ENCODE measurements at places on chromosomes 13 and 19.

GRCh38 chr19:29293736-29294342 is 80.9 kb upstream of the UQCRFS1 start:
- DNase-seq = no peak

- no peak for DNase-seq
These were observed 5.2 kb upstream of the MLNR start for GRCh38 chr13:49214917-49215376.

GRCh38 chr13:112819111-112819510 is 129.3 kb downstream of the ATP11A start:
- no peak for DNase-seq

DNA sequence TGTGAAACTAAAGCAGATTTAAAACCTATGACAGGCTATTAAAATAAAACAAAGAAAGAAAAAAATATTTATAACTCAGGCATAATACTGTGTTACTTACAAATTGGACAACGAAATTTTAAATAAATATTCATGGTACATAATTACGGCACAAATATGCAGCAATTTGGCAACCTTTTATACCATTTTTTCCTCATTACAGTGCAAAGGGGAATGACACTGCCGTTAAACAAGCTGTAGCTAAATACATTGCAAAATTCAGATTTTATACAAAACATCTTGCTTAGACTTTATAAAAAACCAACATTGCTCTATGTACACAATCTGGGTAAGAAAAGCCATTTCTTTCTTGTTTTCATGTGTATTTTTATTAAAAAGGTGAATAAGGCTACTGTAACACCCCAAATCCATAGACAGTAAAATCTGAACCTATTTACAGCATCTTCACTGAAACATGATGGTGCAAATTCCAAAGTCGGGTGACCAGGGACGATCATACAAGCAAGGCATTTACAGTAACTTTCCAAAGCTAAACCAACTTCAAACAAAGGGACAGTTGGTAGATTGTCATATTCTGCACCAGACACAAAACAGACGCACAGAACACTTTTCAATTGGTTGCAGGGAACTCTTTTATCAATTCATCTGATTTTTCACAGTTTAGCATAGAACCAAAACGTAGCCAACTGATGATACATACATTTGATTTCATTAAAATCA is 45.5 kb downstream of the EFNB2 start:
- no peak for DNase-seq

GRCh38 chr19:6856749-6857372 is 30.5 kb upstream of the ADGRE1 start:
- no peak for DNase-seq

DNA sequence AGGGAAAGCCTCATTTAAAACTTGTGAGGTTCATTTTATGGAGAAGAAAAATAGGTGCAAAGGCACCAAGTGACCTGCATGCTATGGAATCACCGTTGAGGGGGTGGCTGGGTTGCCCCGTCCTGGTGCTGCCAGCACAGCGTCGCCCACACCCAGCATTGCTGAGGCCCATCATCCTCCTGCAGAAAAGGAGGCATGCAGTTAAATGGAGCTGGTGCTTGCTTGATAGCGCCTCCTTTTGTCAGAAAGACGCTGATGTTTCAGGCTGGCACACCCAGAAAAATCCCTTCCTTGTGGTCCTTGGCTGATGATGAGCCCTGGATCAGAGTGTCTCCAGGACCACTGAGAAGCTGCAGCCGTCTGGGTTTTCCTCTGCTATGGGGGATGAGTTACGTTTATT is 36.9 kb downstream of the DHRS12 start:
- DNase-seq = no peak

DNA sequence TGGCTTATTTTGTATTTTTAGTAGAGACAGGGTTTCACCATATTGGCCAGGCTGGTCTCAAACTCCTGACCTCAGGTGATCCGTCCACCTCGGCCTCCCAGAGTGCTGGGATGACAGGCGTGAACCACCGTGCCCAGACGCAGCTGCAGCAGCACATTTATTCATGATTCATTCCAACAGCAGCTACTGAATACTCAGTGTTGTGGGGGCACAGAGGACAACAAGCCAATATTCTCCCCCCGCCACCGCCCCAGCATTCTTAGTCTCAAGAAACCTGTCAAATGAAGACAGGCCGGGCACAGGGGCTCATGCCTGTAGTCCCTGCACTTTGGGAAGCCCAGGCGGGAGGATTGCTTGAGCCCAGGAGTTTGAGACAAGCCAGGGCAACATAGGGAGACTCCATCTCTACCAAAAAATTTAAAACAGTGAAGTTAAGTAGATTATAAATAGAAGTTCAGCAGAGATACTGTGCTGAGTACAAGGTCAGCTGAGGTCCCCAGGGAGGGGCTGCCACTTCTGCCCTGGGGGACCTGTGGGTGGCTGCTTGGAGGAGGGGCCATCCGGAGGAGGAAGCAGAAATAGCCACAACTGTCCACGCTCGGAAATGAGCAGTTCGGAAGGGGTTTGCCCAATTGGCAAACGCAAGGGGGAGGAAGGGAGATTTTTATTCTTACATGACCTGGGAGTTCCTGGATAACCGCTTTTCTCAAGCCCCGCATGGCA is 4.3 kb downstream of the DOT1L start:
- no peak for DNase-seq

DNA sequence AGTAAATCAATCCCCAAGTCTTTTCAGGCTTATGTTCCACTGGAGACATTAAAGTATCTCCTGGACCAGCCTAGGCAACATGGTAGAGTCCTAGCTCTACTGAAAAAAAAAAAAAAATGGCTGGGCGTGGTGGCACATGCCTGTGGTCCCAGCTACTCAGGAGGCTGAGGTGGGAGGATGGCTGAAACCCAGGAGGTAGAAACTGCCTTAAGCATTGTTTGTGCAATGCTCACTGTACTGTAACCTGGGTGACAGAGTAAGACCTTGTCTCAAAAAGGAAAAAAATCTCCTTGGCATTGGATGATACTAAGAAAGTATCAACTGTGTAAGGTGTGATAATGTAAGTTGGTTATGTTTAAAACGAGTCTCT is 8.8 kb downstream of the KLK8 start:
- no peak for DNase-seq

DNA sequence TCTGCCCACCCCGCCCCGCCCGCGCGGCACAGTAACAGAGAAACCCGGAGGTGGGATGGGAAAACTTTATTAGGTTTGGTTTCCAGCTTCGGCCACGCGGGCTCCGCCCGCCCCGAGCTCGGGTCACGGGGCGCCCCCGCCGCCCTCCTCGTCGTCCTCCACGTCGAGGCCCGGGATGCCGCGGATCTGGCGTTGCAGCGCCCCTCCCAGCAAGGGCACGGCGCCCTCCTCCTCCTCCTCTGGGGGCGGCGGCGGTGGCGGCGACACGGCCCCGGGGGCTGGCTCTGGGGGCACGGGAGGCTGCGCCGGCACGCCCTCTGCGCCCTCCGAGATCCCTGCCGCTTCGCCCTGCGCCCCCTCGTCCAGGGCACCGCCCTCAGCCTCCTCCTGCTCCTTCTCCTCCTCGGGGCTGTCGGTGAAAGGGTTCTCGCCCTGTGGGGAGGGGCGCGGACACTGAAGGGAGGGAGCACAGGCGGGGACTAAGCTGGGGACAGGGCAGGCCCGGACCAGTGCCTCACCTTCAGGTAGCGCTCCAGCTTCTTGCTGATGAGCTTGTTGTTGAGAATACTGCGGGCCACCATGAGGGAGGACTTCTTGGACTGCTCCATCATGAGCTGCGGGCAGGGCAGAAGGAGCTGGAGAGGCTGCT is 536 bp upstream of the AKAP8 start:
- peak; percentile 12 for DNase-seq

DNA sequence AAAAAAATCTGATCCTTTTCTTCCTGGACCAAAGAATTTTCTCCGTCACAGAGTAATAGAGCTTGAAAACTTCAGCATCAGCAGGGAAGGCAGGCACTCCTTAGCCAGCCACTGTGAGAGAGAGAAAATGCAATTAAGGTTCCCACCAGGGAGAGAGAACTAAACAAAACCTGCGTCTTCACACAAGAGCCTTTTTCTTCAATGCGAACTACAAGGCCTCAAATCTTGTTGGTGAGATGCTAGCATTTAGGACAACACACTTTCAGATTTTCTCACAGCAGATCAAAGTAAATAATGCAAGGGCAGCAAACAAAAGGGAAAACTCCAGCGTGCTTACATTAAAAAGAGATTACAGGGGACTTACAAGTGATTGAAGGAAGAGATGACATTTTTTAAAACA is 80.1 kb downstream of the DACH1 start:
- no peak for DNase-seq

- no peak for DNase-seq
These were observed 23.9 kb upstream of the KLF5 start for GRCh38 chr13:73034901-73035300.

GRCh38 chr13:30301827-30302226 is 5.5 kb downstream of the KATNAL1 start:
- peak; percentile 32 for DNase-seq

- DNase-seq = peak; percentile 85
These were observed 4.8 kb upstream of the SMG9 start for GRCh38 chr19:43759515-43759914.

DNA sequence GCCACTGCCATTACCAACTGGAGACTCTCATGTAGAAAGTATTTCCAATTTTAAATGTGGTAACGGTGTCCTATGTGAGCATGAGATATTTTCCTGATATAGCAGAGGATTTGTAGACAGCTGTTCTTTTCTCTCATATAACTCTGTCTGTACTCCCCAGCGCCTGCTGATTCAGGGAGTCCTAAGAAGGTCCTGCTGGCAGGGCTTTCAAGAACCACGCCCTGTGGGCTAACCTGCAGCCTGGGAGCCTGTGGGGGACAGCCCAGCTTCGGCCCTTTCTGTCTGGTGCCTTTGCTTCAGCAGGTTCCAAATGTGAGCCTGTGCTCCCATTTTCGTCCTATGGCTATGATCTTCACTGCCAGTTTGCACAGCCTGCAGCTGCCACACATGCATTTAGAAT is 316.8 kb downstream of the ATP8A2 start:
- no peak for DNase-seq

- DNase-seq = peak; percentile 95
These were observed 20.9 kb downstream of the KLHL26 start for GRCh38 chr19:18657590-18658365.

DNA sequence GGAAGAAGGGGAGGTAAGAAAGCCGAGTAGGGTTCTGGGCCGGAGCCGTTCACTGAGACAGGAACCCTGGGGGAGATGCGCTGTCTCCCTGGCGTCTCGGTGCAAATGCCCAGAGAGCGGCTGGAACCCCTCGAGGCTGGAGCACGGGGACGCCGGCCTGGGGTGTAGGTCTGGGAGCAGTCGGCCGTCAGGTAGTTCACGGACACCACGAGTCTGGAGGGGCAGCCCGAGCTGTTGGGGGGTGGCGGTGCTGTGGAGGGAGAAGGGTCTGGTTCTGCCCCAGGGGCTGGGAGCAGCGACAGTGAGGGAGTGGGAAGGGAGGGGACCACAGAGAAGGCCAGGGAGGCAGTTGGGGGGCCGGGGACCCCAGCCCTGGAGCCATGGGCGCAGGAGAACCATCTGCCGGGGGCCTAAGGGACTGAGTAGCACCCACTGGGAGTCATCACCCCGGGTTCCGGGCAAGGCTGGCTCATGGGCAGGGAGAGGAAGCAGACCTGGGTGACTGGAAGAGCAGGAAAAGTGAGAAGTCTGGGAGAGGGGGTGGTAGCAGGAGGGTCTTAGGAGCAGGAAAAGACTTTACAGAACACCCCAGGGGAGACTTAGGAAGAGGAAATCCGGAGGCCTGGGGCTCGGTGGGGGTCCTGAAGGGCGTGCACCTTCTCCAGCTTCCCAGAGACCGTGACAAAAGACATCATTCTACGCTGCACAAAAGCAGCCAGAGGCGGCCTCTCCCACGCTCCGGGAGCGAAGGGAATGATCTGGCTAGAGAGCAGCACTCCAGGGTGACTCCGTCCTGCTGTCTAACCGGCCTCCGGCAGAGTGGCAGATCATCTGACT is 173.1 kb upstream of the SOX1 start:
- DNase-seq = no peak

DNA sequence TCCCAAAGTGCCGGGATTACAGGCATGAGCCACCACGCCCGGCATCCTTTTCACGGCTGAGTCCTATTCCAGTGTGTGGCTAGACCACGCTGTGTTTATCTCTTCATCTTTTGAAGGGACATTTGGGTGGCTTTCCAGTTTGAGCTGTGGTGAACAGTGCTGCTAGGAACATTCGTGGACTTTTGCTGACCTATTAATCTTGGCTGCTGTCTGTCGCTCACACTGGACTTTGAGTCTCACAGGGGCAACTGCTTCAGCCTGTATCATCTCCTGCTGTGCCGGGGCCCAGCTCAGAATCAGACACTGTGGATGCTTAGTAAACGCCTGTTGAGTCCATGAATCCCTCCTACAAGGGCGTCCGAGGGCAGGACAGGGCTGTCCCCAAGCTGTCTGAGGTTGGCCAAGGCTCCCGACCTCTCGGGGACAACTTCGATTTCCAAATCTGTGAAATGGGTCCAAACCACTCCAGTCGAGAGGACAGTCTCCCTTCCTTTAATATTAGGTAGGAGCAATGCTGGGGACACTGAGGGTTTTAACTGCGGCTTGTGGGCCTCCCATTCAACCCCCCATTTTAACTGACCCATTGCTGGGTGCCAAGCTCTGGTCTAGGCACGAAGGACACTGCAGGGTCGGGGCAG is 48.4 kb downstream of the SMIM24 start:
- no peak for DNase-seq

- no peak for DNase-seq
These were observed 25.1 kb downstream of the DIAPH3 start for GRCh38 chr13:60138674-60139073.

DNA sequence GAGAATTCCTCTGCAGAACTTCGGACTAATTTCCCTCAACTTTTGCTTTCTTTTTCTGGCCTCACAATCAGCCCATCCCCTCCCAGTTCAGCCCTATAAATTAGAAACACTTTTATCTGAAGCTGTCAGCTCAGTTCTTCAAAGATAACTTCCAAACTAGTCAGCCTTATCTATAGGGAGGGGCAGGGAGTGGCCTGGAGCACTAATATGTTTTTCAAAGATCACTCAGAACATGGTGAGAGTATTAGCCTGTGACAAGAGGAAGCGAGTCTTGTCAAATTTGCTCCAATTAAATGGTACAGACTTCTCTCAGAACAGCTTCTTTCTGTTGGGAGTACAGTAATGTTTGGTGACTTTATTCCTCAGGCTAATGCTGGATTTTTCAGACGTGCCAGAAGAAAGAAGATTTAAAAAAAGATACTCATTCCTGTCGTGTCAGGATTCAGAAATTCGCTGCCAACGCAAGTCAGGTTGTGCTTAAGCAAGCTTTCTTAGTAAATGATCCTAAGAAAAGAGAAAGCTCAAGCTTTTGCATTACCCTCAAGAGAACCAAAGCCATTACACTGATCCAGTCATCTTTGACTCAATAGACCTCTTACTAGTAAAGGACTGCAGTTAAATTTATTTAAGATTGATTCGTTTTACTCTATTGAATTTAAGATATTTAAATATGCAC is 1033.6 kb downstream of the SLITRK5 start:
- no peak for DNase-seq

All from brain microvascular endothelial cell (primary cell).